IgD-negative memory B cell (primary cell): ENCODE measurements at places on chromosomes 1 and 21. TPM values are rescaled to one million over a fixed set of nuclear protein-coding genes. Genes with fewer than 3 reads are reported as not detected.

Gene ZNF436
- 2.5 TPM for polyA plus RNA-seq

Gene KLHDC8A
- 0.20 TPM for polyA plus RNA-seq

Gene ADGRL4
- polyA plus RNA-seq = not detected

Gene C1orf87
- polyA plus RNA-seq = not detected

Gene CFHR5
- polyA plus RNA-seq = not detected

Gene RPE65
- not detected for polyA plus RNA-seq

Gene VAMP3
- polyA plus RNA-seq = 29.3 TPM

Gene CELA2A
- polyA plus RNA-seq = not detected

Gene TACSTD2
- not detected for polyA plus RNA-seq

Gene PCSK9
- not detected for polyA plus RNA-seq

Gene CDC73
- 37.7 TPM for polyA plus RNA-seq

Gene GRIK3
- polyA plus RNA-seq = 0.56 TPM

Gene CLDN8
- not detected for polyA plus RNA-seq

Gene ESPN
- not detected for polyA plus RNA-seq

Gene NPHS2
- polyA plus RNA-seq = not detected

Gene SPRR2B
- not detected for polyA plus RNA-seq

Gene LRRC38
- not detected for polyA plus RNA-seq

Gene KPRP
- polyA plus RNA-seq = not detected

Gene AVPR1B
- polyA plus RNA-seq = not detected

Gene HCN3
- polyA plus RNA-seq = 2.3 TPM

Gene LDLRAP1
- polyA plus RNA-seq = 60.5 TPM

Gene GUCA2B
- polyA plus RNA-seq = not detected

Gene NECTIN4
- not detected for polyA plus RNA-seq

Gene KCNC4
- 1.8 TPM for polyA plus RNA-seq

Gene VHLL
- not detected for polyA plus RNA-seq

Gene KCNA2
- polyA plus RNA-seq = not detected

Gene C1orf226
- not detected for polyA plus RNA-seq

Gene HSD3B1
- polyA plus RNA-seq = not detected

Gene OR2L13
- polyA plus RNA-seq = 0.39 TPM

Gene VSIG8
- polyA plus RNA-seq = not detected

Gene USF1
- polyA plus RNA-seq = 13.5 TPM

Gene OR2W3
- 0.91 TPM for polyA plus RNA-seq

Gene ATP1A4
- not detected for polyA plus RNA-seq

Gene AMY2A
- not detected for polyA plus RNA-seq

Gene ST6GALNAC3
- 0.99 TPM for polyA plus RNA-seq

Gene RNU11
- polyA plus RNA-seq = not detected

Gene OR6N1
- not detected for polyA plus RNA-seq

Gene ADAMTS5
- polyA plus RNA-seq = not detected

Gene VN1R5
- not detected for polyA plus RNA-seq

Gene SPATA1
- 0.15 TPM for polyA plus RNA-seq

Gene DLGAP3
- polyA plus RNA-seq = 0.33 TPM

Gene LIN9
- 3.6 TPM for polyA plus RNA-seq

Gene KANK4
- not detected for polyA plus RNA-seq

Gene DCST2
- not detected for polyA plus RNA-seq

Gene CELA2B
- not detected for polyA plus RNA-seq

Gene LRRC3
- 0.14 TPM for polyA plus RNA-seq

Gene CATSPERE
- polyA plus RNA-seq = 0.23 TPM

Gene GBP6
- polyA plus RNA-seq = not detected

Gene HEYL
- not detected for polyA plus RNA-seq

Gene C4BPA
- polyA plus RNA-seq = not detected

Gene POU3F1
- not detected for polyA plus RNA-seq

Gene LDLRAD1
- polyA plus RNA-seq = not detected

Gene SLC5A9
- polyA plus RNA-seq = not detected

Gene RAVER2
- polyA plus RNA-seq = 1.2 TPM

Gene NGF
- not detected for polyA plus RNA-seq

Gene RNU1-3
- not detected for polyA plus RNA-seq

Gene CD53
- 1,279 TPM for polyA plus RNA-seq

Gene C1QTNF12
- 0.88 TPM for polyA plus RNA-seq

Gene FLG2
- polyA plus RNA-seq = not detected
